ENCODE measurements at places on chromosomes 1 and 21.
A peak's percentile ranks its signal among the peaks of the same experiment; 100 is the strongest.

DNA sequence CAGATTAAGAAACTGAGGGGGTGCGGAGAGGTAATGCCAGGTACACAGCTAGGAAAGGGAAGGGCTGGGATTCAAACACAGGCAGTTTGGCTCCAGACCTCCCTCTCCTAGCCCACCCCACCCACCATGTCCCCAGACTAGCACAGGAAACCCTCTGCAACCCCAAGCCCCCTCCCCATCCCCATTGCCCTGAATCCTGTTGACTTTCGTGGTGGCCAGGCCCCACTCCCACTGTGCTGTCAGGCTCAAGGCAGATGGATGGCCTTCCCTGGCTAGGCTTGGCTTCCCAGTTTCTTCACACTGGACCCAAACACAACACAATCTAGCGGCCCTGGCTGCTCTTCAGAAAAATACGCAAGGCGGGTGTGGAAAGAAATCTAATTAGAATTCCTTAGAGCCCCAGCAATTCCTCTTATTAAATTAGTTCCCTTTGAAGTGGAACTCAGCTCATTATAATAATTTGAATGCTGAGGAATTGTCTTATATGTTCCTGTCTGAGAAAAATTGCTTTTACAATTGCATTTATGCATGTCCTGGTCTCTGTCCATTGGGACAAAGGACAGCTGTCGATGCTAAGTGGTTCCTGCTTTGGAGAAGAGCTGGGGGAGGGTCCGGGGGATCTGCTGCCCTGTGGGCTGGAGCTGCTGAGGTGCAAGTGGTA, 97.4 kb downstream of the SYF2 start:
- DNase-seq, result no peak

DNA sequence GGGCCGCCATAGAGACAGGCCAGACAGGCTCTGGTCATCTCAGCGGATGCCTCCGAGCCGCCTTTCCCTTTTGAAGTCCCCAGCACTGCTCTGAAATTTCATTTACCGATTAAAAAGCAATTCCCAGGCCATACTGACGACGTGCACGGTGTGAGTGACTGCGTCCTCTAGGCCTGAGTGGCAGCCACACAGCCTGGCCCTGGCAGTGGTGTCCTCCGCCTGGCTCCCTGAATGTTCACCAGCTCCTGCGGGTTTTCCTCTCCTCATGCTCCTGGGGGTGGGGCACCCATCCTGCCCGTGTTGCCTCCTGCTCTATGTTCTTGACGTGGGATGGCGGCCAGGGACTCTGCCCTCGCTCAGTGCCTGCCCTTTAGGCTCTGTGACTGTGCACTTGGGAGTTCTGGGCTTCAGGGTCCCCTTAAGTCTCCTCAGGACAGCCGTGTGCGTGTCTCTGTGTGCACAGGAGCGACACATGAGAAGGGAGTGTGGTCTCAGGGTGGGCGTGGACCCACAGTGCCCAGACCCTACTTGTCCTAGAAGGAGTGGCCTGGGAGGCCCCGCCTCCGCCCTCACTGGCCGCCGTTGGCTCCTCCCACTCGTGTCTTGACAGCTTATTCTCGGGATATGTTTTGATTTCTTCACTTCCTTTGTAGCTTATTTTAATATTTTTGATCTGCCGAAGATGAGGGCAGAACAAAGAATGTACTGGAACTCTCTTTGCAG, 3.6 kb downstream of the SKI start:
- peak; percentile 71 for DNase-seq

GRCh38 chr21:31110430-31110829, 72.2 kb upstream of the KRTAP19-8 start:
- no peak for DNase-seq

DNA sequence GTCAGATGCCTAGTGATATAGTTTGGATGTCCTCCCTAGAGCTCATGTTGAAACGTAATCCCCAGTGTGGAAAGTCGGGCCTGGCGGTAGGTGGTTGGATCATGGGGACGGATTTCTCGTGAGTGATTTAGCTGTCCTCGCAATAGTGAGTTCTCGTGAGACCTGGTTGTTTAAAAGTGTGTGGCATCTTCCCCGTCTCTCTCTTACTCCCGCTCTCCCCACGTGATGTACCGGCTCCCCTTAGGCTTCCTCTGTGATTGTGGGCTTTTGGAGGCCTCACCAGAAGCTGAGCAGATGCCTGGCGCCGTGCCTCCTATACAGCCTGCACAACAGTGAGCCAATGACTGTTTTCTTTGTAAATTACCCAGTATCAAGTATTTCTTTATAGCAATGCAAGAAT, 264.5 kb downstream of the TTLL7 start:
- DNase-seq, result no peak

DNA sequence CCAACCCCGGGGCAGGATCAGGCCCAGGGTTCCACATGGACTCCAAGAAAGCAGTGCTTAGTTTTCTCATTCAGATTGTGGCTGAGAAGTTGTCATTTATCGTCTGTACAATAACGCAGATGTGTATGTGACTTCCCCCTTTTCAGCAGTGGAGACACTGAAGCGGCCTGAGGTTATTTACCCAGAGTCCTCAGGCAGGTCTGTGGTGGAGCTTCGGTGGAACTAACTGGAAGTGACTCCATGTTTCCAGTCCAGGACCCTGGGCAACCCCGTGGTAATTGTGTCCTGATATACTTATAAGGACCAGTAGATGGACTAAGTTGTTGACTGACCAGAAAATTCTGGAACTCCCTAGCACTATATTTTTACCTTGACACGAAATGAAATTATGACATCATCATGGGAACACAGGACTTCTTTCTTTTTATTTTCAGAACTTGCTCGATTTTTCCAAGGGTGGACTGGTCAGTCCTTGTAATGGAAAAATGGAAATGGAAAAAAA, 1.0 kb upstream of the IER5 start:
- no peak for DNase-seq

DNA sequence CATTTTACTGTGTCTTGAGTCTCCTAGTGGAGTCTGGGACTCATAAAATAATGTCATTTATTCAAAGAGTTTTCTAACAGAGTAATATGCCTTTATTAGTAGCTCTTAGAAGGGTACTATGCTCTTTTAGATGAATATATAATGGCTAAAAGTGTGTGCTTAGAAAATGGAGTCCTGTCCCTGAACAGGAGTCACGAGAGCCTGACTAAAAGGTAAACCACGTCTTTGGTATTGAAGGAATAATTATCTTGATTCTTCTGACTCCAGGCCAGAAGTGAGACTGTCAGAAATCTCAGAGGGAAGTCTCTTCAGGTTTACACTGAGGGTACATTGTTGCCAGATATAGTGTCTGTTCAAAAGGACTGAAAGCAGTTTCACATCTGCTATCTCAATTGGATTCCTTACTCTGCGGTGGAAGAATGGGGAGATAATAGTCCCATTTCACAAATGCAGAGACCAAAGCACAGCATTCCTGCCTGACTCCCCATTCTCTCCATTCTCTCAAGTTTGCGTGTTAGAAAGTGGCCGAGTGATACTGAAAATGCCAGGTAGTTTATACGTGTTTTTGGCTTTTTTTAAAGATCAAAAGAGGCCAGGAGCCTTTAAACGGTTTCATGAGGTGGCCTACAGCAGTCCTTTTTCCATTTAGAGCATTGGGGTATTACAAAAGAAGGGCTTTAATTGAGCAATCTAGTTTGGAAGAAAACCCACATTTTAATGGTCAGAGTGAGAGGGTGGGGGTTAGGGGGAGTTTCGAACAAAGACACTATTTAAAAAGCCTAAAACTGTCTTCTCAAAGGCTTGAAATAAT, 176.6 kb downstream of the VPS13D start:
- DNase-seq, result no peak

DNA sequence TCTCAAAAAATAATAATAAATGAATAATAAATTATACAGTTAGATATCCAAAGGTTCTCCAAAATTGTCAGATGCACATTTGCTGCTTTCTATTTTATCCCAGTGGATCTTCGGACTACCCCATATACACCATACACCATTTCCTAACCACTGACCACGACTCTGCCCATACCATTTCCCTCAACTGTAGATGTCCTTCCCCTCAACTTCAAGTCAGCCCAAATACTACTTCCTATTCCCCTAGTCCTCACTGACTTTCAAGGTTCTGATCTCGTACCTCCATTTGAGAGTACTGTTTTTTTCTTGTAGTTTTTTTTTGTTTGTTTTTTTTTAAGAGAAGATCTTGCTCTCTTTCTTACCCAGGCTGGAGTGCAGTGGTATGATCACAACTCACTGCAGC, 19.6 kb downstream of the EIF4G3 start:
- DNase-seq, result no peak

- no peak for DNase-seq
Observed at GRCh38 chr1:211932231-211932932, 101.8 kb upstream of the LPGAT1 start.

- no peak for DNase-seq
Observed at GRCh38 chr1:223760833-223761232, 48.5 kb downstream of the CAPN2 start.

GRCh38 chr1:206953626-206954025, 7.4 kb upstream of the PIGR start:
- no peak for DNase-seq

- no peak for DNase-seq
Observed at GRCh38 chr1:170164103-170164763, 18.5 kb downstream of the NTMT2 start.

- DNase-seq, result no peak
Observed at GRCh38 chr1:5662744-5663126, 329.5 kb downstream of the NPHP4 start.

DNA sequence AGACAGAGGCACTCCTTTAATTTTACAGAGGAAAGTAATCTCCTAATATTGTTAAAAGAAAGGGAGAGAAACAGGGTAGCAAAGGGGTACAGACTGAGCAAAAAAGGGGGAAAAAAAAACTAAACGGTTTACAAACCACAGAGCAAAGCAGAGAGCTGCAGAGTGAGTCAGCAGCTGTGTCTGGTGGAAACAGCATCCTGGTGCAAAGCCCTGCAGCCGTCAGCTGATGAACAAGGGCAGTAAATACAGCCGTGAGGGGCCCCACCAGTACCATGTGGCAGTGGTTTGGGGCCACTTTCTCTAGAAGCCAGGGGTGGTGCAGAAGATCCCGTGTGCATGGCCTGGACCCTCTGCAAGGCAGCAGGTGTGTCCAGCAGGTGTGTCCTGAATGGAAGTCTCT, 111.3 kb downstream of the ERG start:
- no peak for DNase-seq

DNA sequence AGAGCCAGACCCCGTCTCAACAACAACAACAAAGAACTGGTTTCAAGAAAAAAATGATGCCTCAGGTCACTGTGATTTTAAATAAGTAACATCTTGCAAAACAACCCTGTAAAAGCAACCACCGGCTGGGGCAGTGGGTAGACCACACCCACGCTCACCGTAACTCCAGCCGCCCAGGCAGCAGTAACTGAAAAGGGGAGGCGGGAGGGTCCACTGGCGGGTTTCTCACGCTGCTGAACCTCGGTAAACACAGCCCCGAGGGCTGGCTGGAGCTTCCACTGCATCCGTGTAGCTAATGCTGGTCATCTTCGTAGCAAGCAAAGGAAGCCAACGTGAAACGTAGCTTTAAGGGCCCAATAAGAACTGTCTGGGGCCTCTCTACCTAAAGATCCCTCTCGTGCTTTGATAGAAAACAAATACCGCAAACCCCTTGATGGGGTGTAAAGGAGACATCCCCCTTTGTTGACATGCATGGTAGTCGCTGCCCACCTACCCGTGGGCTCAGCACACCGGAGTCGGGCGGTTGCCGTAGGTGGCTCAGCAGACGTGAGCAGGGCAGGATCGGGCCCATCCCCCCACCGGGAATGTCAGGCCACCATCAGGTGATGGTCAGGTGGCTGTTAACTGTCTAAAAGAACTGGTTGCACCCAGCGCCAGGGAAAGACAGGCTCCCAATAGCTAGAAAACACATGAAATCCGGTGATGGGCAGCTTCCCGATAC, 4.2 kb downstream of the C1orf159 start:
- no peak for DNase-seq

- no peak for DNase-seq
Observed at GRCh38 chr21:42975886-42976608, 1.7 kb downstream of the PKNOX1 start.

DNA sequence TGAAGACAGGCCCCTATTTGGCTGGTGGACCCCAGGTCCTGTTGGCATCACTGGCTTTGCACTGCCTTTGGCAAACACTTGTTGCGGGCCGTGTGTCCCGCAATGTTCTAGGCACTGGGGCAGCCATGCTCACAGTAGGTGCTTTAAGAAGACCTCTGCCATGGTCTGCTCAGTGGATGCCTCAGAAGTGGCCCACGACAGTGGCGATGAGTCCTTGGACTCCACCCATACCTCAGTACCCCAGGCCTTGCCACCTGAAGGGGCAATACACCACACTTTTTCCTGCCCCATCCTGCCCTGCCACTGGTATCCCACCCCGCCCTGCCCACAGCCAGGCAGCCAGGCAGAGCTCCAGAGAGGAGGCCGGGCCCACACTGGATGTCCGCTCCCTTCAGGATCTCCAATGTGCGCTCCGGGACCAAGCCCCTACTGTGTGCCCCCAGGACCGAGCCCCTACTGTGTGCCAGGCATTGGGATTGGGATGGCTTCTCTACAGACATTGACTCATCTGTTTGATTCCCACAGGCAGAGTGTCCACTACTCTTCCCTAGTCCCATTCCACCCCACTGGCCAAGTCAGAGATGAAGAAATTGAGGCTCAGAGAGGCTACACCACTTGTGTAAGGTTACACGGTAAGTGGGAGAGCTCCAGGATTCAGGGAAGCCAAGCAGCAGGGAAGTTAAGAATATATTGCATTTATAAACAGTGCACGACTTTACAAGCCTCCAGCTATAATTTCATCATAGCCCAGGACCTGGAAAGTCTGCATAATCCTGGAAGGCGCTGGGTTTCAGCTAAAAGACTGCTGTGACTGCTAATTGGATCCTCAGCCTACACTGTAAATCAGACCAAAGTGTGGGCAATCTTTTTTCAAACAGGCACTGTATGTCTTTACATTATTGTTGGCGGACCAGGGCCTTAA, 101.6 kb downstream of the DMRTB1 start:
- DNase-seq, result no peak

DNA sequence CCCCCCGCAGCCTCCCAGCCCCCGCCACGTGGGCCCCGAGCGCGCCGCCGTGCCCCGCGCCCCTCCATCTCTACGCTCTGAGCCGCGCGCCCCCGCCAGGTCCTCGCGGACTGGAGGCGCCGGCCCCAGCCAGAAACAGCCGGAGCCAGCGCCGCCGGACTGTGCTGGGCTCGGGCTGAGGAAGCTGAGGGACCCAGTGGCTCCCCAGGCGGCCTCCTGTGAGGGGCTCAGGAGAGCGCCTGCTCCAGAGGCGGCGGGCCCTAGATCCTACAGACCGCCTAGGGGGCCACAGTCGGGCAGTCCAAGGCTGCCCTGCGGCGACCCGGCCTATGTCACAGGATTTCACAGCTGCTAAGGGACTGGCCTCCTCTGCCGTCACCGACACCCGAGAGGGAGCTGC, 82.1 kb downstream of the NENF start:
- no peak for DNase-seq
